Lower lobe of right lung (tissue), 2 donors: ENCODE measurements at places on chromosomes 7 and 10. TPM values are rescaled to one million over a fixed set of nuclear protein-coding genes. Genes with fewer than 3 reads are reported as not detected.

The ZNF503 gene
- 28.3 TPM for total RNA-seq

- no peaks in the 10 kb centered on the region for H3K27me3 ChIP-seq
- no peaks in the 10 kb centered on the region for H3K36me3 ChIP-seq
- H3K27ac ChIP-seq, result peak within 1 kb of the TSS; percentile 64
- peaks cover 10% of the 10 kb centered on the region for H3K4me1 ChIP-seq
- peak; percentile 86 for DNase-seq
These were observed at the start of gene MET for GRCh38 chr7:116671681-116672595. Gene MET, plus strand, starts transcription at chr7:116672196. Its CDS starts 26,889 bp downstream, at chr7:116699085.

GRCh38 chr7:70242826-70243225 lies 644.6 kb downstream of the AUTS2 start:
- no peaks in the 10 kb centered on the region for H3K4me1 ChIP-seq
- H3K27me3 ChIP-seq, result no peaks in the 10 kb centered on the region
- H3K36me3 ChIP-seq, result no peaks in the 10 kb centered on the region
- no peak for DNase-seq

GRCh38 chr7:101927802-101928201 lies 110.4 kb downstream of the CUX1 start:
- peaks cover 5% of the 10 kb centered on the region for H3K4me1 ChIP-seq
- H3K27ac ChIP-seq, result no peak overlapping the region

GRCh38 chr7:121901026-121901425 lies 28.1 kb downstream of the PTPRZ1 start:
- H3K27me3 ChIP-seq, result no peaks in the 10 kb centered on the region
- H3K27ac ChIP-seq, result no peak overlapping the region
- H3K4me1 ChIP-seq, result no peaks in the 10 kb centered on the region
- H3K36me3 ChIP-seq, result no peaks in the 10 kb centered on the region
- H3K4me3 ChIP-seq, result no peak overlapping the region

The MDH2 gene
- total RNA-seq, result 107 TPM

The JAKMIP3 gene
- 0.18 TPM for total RNA-seq

GRCh38 chr10:111233439-111233838 lies 156.6 kb downstream of the ADRA2A start:
- no peaks in the 10 kb centered on the region for H3K27me3 ChIP-seq
- H3K27ac ChIP-seq, result no peak overlapping the region
- no peaks in the 10 kb centered on the region for H3K4me1 ChIP-seq
- H3K4me3 ChIP-seq, result no peak overlapping the region
- no peaks in the 10 kb centered on the region for H3K36me3 ChIP-seq
- no peak for DNase-seq

The YAE1 gene
- 18.1 TPM for total RNA-seq

DNA sequence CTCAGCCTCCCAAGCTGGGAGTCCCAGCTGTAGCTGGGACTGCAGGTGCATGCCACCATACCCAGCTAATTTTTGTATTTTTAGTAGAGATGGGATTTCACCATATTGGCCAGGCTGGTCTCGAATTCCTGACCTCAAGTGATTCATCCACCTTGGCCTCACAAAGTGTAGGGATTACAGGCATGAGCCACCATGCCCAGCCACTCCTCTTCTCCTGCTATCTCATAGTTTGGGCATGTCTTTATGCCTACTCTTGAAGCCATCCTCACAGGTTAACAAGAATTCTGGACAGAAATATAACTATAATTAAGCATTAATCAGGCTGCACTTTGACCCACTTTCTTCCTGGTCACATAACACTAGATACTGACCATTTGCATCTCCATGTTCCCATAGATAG lies 28.6 kb upstream of the C10orf67 start:
- H3K27ac ChIP-seq, result no peak overlapping the region
- no peaks in the 10 kb centered on the region for H3K36me3 ChIP-seq
- no peak for DNase-seq
- peaks cover 5% of the 10 kb centered on the region for H3K4me1 ChIP-seq

DNA sequence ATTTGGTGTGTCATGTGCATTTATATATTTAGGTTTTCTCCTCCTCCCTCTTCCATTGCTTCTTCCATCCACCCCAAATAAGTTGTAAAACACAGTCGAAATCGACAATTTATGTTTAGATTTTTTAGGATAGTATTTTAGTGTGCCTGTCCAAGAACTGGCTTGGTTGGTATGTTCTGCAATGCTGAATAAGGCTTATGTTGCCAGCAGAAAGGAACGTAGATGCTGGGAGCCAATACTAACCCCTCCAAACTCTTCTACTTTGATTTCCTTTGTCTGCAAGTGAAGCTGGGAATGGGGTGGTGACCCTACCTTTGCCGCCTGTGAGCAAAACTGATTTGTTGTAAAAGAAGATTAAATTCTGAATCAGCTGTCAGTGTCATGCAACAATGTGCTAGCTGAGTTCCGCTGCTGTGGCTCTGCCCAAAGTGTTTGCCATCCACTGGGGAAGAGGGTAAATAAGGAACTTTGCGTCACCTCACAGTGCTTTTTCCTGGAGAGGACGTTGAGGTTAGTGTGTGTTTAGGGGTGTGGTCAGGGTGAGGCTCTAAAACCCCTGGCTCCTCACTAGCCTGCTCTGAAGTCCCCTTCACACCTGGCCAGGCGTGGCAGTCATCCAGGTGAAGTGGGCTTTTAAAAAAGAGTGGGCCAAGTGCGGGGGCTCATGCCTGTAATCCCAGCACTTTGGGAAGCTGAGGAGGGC lies 44.4 kb downstream of the TACC2 start:
- peak; percentile 68 for DNase-seq
- no peaks in the 10 kb centered on the region for H3K4me1 ChIP-seq
- no peak overlapping the region for H3K27ac ChIP-seq
- no peak overlapping the region for H3K4me3 ChIP-seq
- H3K27me3 ChIP-seq, result no peaks in the 10 kb centered on the region

DNA sequence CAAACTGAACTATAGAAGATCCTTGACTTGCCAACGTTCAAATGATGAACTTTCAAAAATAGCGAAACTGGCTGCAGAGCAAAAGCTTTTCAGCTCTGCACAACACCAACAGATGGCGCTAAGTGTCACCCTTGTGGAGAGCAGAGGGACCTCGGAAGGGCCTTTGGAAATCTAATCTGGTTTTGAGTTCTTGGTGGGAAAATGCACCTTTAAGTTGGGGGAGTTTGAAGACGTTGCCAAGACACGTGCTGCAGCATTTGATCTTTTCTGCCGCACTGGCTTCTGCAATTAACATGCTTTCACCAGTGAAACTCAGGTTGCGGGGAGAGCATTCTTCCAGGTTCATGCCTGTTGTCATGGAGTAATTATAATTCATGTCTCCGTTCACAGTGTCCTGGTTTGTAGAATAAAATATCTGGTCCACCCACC lies 26.3 kb upstream of the WDR11 start:
- H3K4me3 ChIP-seq, result no peak overlapping the region
- no peak overlapping the region for H3K27ac ChIP-seq
- DNase-seq, result no peak
- no peaks in the 10 kb centered on the region for H3K4me1 ChIP-seq
- H3K27me3 ChIP-seq, result no peaks in the 10 kb centered on the region
- no peaks in the 10 kb centered on the region for H3K36me3 ChIP-seq

The RAB19 gene
- 1.7 TPM for total RNA-seq

GRCh38 chr10:28897617-28898464 lies 220.5 kb downstream of the BAMBI start:
- DNase-seq, result no peak
- H3K27ac ChIP-seq, result no peak overlapping the region
- H3K27me3 ChIP-seq, result no peaks in the 10 kb centered on the region
- no peaks in the 10 kb centered on the region for H3K36me3 ChIP-seq

DNA sequence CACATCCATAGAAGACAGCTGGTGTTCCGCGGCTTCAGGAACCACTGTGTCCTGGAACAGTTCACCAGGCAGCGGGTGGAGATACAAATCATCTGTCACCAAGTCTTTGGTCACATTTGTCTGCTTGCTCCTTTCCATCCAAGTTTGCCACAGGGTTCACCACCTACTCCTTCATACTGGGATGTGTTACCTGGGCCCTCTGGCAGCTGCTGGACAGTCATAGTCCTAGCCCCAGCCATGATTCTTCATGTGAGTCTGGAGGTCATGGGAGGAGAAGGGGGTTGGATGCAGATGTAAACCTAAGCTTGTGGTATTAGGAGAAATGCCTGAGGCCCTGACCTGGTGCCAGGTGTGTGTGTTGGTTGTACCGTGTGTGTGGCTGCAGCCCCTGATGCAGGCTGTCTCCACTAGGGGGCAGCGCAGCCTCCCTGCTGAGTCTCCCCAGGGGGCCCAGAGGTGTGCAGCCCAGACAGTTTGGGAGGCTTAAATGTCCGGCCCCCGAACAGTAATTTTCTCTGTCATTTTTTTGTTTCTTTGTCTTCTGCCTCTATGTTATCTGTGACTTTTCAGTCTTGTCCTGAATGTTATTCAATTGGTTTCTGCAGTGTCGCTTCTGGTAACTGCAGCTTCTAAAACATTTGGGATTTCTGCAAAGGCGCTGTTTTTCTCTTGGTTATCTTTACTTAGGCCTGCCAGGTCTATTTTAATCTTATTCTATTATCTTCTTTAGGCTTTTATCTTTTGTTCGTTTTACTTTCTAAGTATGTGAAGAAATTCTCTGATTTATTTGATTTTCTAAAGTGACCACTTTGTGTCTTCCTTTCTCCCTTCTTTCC lies 14.8 kb downstream of the NPS start:
- no peak overlapping the region for H3K4me3 ChIP-seq
- peak; percentile 66 for DNase-seq
- H3K36me3 ChIP-seq, result no peaks in the 10 kb centered on the region
- H3K4me1 ChIP-seq, result peaks cover 8% of the 10 kb centered on the region
- H3K27me3 ChIP-seq, result peaks cover 5% of the 10 kb centered on the region
- H3K27ac ChIP-seq, result no peak overlapping the region

- H3K4me1 ChIP-seq, result peaks cover 36% of the 10 kb centered on the region
- no peaks in the 10 kb centered on the region for H3K36me3 ChIP-seq
- no peak overlapping the region for H3K4me3 ChIP-seq
These were observed 50.8 kb downstream of the CYTH3 start for GRCh38 chr7:6221340-6222319.

- no peak for DNase-seq
- H3K27ac ChIP-seq, result no peak overlapping the region
- peaks cover 9% of the 10 kb centered on the region for H3K4me1 ChIP-seq
- no peaks in the 10 kb centered on the region for H3K27me3 ChIP-seq
- no peaks in the 10 kb centered on the region for H3K36me3 ChIP-seq
These were observed 41.5 kb downstream of the TPST1 start for GRCh38 chr7:66246554-66247171.

DNA sequence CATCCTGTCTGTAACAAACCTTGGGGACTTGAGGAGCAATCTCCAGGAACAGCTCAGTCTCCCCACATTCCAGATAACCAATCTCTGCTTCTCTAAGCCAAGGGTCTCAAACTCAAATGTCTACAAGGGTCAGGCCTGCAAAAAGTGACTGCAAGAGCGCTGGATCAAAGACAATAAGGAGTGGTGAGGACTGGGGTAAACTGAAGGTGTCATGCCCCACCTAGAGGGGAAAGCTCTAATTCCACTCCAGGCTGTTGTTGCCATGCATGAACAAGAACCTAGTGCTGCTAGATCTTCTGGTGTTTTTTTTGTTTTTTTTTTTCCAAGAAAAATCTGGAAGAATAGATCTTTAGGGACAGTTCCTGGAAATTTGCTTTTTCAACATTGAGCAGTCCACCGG lies 117.9 kb upstream of the MACROH2A2 start:
- H3K4me1 ChIP-seq, result no peaks in the 10 kb centered on the region
- H3K4me3 ChIP-seq, result no peak overlapping the region
- no peaks in the 10 kb centered on the region for H3K36me3 ChIP-seq
- H3K27me3 ChIP-seq, result no peaks in the 10 kb centered on the region
- no peak overlapping the region for H3K27ac ChIP-seq
- no peak for DNase-seq

The CCL26 gene
- not detected for total RNA-seq

The AS3MT gene
- total RNA-seq, result 1.9 TPM

DNA sequence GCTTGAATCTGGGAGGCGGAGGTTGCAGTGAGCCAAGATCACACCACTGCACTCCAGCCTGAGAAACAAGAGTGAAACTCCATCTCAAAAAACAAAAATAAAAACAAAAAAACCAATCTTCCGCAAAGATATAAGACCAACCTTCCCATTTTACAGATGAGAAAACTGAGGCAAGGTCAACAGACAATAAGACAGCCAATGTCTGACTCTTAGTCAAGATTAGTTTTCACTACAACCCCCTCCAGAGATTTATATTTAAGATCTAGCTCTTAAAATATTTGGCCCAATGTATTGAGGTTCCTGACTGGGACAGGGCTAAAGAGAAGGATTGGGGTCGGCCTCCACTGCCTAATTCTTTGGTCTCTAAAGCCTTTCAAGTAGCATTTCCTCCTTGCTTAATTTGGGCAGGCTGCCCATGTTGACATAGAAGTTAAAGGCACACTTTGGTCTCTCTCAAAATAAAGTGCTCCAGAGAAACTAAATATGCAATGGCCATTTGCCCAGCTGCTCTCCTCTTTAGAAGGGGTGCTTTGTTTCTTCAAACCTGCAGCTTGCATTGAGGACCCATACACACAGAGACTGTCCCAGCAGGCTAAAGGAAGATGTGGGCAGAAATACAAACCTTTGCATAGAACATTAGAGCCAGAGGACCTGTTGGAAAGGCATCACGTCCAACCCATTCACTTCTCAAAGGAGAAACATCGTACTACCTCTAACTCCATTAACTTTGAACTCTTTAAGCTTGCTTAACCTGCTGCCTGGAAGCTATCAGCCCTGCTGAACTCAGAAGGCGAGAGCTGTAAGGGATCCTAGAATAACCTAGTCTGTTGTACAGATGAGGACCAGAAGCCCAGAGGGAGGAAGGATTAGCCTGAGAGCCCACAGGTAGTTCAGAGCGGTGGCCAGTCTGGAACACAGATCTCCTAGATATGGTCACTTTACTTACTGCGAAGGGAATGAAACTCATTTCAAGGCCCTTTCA lies 3.9 kb downstream of the TECTB start:
- no peaks in the 10 kb centered on the region for H3K4me1 ChIP-seq
- H3K27me3 ChIP-seq, result no peaks in the 10 kb centered on the region
- H3K4me3 ChIP-seq, result no peak overlapping the region
- DNase-seq, result no peak
- peak overlapping the region; percentile 32 for H3K27ac ChIP-seq

The AGR2 gene
- total RNA-seq, result 93.0 TPM

DNA sequence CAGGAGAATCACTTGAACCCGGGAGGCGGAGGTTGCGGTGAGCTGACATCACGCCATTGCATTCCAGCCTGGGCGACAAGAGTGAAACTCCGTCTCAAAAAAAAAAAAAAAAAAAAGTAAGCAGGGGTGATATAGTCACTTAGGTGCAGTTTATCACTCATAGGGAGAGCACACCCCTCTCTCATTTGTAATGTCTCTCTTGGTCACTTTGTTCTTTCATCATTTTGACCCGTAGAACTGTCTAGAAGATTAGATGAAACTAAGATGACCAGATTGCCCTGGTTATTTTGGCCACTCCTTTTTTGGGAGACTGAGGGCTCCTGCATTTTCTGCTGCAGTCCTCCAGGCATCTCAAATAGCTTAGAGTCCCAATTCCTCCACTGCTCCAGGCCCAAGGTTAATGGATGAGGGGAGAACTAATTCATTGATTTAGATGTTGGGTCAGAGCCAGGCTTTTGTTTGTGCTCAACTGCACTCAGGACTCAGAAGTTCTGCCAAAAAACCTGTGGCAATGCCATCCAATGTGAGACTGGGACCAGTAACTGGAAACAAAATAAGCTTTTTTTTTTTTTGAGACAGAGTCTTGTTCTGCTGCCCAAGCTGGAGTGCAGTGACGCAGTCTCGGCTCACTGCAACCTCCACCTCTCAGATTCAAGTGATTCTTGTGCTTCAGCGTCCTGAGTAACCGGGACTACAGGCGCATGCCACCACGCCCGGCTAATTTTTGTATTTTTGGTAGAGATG lies 50.0 kb upstream of the CAMK1D start:
- no peaks in the 10 kb centered on the region for H3K4me1 ChIP-seq
- no peaks in the 10 kb centered on the region for H3K36me3 ChIP-seq
- H3K4me3 ChIP-seq, result no peak overlapping the region
- H3K27me3 ChIP-seq, result no peaks in the 10 kb centered on the region

- H3K4me3 ChIP-seq, result peak overlapping the region; percentile 3
- no peaks in the 10 kb centered on the region for H3K27me3 ChIP-seq
- peaks cover 59% of the 10 kb centered on the region for H3K4me1 ChIP-seq
- no peak for DNase-seq
- H3K27ac ChIP-seq, result peak overlapping the region; percentile 63
These were observed 5.4 kb downstream of the INMT start for GRCh38 chr7:30757342-30757692.
